ENCODE measurements at places on chromosomes 5 and 9.

DNA sequence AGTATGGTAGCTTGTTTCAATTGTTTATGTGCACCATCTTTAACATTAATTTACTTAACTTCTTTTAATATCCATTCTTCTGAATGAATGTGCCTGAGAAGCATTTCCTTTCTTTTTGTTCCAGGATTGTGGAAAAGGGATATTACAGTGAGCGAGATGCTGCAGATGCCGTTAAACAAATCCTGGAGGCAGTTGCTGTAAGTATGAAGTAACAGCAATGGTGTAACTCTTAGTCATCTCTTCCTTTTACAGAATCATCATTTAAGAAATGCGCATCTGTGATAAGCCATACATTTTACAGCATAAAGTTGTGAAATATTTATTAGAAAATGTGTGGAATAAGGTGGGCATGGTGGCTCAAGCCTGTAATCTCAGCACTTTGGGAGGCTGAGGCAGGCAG is 117.7 kb downstream of the STARD4 start:
- no peak for DNase-seq

- no peak for DNase-seq
These were observed 109.8 kb upstream of the ZNF462 start for GRCh38 chr9:106753155-106753671.

DNA sequence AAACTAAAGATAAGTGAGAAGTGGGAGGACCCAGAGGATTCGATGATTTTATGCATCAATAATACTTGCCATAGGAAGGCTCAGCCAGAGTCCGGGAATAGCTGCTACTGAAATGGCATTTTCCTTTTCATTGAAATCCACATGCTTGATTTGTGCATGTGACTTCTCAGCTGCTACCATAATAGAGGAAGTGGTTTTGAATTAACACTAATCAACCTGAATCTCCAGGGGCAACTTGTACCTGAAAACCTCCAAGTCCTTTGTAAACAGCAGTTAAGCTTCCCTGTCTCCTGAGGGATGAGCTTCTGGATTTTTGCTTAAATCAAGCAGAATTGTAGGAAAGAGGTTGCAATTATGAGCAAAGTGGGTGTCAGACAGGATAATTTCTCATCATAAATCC is 124.9 kb downstream of the PPP2R2B start:
- no peak for DNase-seq

GRCh38 chr9:86098824-86099700 is at the start of gene GOLM1:
Gene GOLM1, minus strand, starts transcription at chr9:86099558. Its CDS starts 20,238 bp downstream, at chr9:86079320.
- DNase-seq = peak; percentile 18

DNA sequence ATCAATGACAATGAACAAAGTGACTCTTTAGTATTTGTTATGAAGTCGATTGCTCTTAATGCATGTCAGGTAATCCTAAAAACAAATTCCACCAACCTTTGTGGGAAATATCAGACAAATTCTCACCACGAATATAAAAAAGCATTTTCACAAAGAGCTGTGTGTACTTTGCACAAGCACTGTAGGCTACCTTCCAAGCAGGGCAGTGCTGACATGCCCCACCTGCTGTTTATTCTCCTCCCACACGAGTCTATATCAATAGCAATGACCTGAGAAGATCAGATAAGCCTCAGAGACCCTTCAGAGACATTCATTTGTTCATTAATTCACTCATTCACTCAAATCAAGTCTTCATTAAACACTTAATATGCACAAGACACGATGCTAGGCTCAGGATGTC is 469.1 kb downstream of the ZSWIM6 start:
- no peak for DNase-seq

DNA sequence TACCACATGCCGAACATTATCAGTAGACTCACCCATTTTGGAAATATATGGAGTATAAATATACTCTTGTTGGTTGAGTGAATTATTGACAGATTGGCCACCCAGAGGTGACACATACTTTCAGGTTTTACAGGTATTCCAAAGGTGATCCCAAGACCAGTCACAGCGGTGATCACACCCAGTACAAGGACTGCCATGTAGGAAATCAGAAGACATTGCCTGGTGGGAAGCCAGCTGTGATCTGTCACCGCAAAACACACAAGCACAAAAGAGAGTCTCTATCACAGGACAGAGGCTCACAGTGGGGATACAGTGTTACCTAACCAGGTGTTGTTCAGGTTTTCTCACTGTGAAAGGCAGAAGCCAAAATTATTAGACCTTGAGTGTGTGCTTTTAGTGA is 15.8 kb downstream of the BTF3 start:
- DNase-seq = no peak

GRCh38 chr5:80656425-80656824 is 1.6 kb upstream of the DHFR start:
- no peak for DNase-seq

GRCh38 chr5:33817301-33817700 is 74.5 kb downstream of the ADAMTS12 start:
- no peak for DNase-seq

GRCh38 chr5:138282920-138283742 is 8.7 kb upstream of the GFRA3 start:
- DNase-seq = peak; percentile 25
